ENCODE measurements at places on chromosomes 1 and 21.

GRCh38 chr1:44652445-44653106 is 21.7 kb downstream of the TMEM53 start:
- peak; percentile 80 for DNase-seq

DNA sequence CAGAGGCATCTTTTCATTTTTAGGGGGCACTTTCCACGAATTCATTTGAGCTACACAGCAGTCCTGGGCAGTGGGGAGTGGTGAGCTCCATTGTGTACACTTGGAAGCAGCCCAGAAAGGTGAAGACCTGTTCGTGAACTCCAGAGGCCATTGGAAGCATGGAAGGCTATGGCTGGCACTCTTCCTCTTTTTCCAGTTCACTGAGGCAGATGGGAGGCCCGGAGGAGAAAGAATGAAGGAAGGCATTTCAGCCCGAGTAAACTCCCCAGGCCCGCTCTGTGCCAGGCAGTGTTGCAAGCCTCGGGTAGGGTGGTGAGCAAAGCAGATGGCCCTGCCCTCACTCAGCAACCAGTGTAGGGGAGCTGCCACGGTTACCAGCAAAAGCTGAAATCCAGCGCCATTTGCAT is 673 bp upstream of the DHCR24 start:
- DNase-seq, result peak; percentile 37

GRCh38 chr1:201771466-201771865 is 57.5 kb upstream of the IPO9 start:
- no peak for DNase-seq

DNA sequence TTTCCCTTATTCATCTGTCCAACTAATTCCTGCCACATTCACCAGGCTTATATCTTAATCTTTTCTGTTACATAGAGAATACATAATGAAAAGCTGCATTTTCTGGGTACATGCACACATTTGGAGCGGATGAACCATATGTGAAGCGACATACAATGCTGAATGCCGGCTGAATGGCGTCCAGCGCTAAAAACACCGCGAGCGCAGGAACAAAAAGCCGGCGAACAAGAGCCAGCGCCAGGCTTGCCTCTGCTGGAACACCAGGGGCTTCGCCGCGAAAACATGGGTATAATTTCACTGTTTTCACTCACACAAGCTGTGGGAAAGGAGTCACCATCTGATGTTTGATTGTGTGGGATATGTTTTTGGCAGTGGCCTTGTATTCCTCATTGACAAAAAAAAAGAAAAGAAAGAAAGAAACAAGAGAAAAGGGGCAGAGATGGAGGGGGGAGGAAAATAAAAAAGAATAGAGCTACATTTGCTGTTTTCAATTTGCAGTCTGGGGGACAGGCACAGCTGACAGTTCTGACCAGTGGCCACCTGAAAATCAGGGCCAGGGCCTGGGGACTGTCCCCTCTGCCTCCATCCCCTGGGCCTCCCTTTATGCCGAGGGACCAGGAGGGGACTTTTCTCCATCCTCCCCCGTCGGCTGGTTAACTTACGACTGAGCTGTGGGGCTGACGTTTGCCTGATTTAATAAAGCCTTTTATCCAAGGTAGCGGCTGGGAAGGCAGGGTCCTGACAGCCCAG is 70.2 kb upstream of the OLIG2 start:
- peak; percentile 58 for DNase-seq

DNA sequence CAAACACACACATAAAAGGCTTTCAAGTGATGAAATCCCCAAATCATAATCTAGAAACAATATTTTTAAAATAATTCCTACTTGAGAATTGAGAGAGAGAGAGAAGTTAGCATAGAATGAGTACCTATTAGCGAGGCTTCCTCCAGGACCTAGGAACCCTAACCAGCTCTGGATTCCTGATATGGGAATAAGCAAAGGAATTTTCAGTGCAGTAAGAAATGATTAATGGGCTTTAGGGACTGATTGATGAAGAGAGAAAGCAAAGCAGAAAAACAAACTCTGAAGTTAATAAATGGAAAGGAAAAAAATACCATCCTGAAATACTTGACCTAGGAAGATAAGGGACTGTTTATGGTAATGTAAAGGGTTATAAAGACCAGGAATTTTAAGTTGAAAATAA is 60.6 kb downstream of the WARS2 start:
- DNase-seq, result no peak

- DNase-seq, result no peak
Measured at GRCh38 chr1:57784356-57784755, 360.5 kb upstream of the DAB1 start.

- no peak for DNase-seq
Measured at GRCh38 chr1:216607067-216607697, 116.0 kb downstream of the ESRRG start.

DNA sequence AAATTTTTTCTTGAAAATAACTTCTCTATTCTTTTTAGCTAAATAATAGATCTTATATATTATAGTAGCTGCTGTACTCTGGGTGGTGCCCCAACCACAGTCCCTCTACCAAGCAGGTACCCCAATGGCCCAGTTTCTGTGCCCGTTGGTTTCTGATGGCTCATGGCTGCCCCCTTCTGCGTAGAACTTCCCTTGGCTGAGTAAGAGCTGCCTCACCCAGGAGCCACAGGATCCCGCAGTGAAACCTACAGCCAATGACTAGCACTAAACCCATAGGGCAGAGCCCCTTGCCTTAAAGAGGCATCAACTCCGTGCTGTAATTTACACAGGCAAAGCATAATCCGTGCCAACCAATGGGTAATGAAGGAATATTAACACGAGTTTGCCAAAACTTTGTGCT is 247.5 kb downstream of the USH2A start:
- DNase-seq, result no peak

DNA sequence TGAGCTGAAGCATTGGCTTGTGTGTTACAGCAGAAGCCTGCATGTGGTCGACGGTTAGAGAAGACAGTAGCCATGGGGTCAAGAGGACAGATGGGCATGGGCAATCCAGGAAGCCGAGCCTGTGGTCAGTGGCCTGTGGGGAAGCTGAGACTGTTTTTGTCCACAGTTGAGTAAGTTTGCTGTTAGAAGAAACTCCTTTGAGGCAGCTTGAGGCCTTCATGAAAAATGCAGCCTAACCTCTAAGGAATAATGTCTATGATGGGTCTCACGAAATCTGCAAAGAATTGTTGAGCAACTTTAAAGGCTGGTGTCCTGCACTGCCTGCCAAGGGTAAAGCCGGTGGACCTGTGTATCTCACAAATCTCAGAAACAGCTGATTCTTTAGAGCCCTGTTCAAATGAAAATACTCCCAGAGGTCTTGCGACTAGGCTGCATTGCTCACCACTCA is 322.4 kb downstream of the SETD4 start:
- peak; percentile 53 for DNase-seq

DNA sequence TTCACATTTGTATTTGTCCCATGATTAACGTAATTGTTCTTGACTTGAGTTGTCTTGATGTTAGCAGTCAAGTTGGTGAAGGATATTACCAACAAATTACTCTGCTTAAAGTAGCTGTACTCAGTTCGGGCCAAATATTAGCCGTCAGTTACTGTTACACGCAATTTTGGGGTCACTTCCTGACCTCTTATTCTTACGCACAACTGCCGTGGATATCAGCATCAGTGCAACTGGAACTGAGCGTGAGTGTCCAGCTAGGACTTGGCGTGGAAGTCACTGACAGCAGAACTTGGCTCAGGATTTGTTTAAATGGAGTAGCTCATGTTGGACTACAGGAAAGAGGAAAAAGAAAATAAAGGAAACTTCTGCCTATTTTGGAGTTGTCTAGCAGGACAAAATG is 56.4 kb downstream of the ADAMTS1 start:
- DNase-seq, result no peak

- DNase-seq, result no peak
Measured at GRCh38 chr1:65153635-65154034, 5.6 kb downstream of the AK4 start.

GRCh38 chr1:78543941-78544643 is 53.3 kb downstream of the PTGFR start:
- DNase-seq, result no peak

DNA sequence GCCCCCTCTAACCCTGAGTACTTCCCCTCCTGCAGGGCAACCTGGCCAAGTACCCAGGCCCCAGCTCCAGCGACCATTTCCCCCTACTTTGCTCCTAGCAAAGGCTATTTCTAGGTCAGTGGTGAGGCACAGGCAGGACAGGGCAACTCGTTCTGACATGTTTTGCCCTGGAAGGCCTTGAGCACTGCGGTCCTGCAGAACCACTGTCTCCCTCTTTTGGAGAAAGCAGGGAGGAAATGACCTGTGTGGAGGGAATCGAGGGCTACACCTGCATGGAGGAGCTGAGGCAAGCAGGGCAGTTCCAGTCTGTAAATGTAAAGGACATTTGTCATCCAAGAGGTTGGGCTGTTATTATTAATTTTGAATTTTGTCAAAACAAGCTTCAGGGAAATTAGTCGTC is 99.1 kb downstream of the PPIAL4G start:
- DNase-seq, result no peak

DNA sequence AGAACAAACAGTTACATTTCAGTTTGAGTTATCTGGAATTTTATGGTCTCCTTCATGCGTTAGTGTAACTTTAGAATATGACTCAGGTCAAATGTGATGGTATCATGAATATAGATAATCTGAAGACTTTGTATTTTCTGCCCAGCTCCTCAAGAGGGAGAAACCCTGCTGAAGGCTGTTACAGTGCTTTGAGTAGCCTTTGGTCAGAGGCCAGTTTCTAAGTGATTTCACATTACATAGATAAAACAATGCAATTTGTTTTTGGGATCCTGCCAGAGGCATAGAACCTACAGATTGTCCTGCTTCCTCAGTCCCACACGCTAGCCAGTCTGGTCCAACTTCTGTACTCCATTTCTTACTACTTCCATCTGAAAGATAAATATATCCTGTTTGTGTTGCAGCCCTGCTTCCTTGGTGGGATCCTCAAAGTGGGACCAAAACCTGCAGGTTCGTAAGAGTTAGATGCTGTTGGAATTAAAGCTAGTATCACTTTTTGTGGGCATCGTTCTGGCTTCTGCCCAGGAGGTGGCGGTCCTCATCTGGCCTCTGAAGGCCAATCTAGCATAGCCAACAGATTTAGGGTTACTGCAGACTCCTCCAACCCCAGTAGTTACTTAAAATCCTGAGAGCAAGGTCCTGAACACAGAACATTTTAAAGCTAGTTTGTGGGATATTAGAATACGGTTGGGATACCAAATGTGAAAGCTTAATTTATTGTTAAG is 645.8 kb upstream of the USP24 start:
- no peak for DNase-seq

- no peak for DNase-seq
Measured at GRCh38 chr1:192443616-192444015, 126.8 kb downstream of the RGS21 start.

GRCh38 chr1:180793451-180793850 is 119.2 kb upstream of the KIAA1614 start:
- DNase-seq, result no peak

- DNase-seq, result no peak
Measured at GRCh38 chr1:200737647-200738291, 924 bp upstream of the CAMSAP2 start.

- no peak for DNase-seq
Measured at GRCh38 chr21:37821092-37821491, 95.2 kb downstream of the KCNJ6 start.

- DNase-seq, result no peak
Measured at GRCh38 chr1:62735491-62736171, 47.4 kb upstream of the DOCK7 start.

DNA sequence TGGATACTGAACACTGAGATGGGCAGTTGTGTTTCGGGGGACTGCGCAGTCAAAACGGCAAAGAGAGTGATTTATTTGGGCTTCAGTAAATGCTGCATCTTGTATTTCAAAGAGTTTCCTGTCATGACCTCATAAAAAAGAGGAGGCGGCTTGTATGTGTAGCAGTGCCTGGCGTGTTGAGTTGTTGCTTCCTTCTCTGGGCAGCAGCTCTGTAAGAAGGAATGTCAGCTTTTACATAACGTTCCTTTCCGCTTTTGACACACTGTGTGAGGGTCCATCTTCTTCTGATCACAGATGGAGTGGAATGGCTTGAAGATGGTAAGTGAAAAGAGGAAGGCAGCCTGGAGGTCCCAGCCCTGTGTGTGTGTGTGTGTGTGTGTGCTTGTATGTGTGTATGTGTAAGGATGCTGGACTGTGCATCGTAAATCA is 941 bp downstream of the ELAVL4 start:
- DNase-seq, result peak; percentile 58

GRCh38 chr1:29429656-29430055 is 193.3 kb downstream of the PTPRU start:
- DNase-seq, result no peak

GRCh38 chr1:226523646-226524406 is 24.7 kb upstream of the STUM start:
- no peak for DNase-seq

DNA sequence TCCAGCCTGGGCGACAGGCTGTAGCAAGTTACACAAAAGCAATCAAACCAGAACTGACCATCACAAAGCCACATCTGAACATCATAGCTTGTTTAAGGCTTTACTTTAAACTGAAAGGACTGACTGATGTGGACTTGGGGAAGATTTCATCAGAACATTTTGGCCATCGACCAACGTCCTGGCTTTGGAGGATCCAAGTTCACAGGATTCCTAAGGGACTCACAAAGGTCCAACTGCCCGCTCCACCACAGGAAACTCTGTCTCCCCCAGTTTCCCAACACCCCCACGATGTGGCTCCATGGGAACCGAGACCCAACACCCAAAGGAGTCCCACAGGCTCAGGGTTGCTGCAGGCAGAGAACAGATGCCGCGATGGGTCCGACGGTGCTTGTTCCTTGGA is 9.3 kb downstream of the SSU72 start:
- no peak for DNase-seq

- no peak for DNase-seq
Measured at GRCh38 chr1:113036639-113037321, 36.2 kb upstream of the LRIG2 start.

GRCh38 chr1:98860329-98860728 is 144.3 kb downstream of the PLPPR5 start:
- DNase-seq, result no peak

GRCh38 chr1:241215203-241215602 is 141.8 kb downstream of the RGS7 start:
- DNase-seq, result no peak

DNA sequence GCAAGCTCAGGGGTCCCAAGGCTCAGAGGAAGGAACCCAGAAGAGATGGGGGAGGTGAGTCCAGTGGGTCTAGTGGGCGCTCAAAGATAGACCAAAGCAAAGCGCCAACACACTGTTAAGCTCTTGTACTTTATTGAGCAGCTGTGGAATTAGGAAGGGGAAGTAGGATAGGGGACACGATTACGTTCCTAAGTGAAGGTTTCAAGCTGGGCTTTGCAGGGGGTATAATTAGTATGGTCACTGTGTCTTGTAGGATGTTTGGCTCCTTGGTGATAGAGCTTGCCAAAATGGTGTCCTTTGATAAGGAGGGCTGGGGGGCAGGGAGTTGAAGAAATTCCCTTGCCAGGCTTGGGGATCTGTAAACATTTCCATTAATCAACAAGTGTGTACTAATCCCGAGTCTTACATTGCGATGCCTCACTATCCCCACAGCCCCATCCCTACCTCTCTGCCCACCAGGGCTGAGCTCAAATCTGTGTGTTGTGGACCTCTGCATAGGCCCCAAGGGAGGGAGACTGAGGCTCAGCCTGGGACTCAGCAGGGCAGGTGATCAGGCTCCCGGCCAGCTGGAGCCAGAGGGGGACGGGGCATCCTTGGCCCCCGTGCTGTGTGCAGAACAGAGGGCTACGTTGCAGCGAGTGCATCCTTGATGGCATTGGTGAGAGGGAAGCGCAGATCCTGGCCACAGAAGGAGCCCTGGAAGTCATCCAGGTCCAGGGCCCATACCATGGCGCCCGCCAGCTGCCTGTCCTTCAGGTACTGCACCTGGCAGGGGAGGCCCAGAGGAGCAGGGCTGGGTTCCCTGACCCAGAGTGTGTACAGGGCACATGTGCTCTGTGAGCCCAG is 3.4 kb upstream of the MYBPH start:
- no peak for DNase-seq
